ENCODE measurements at places on chromosomes 5 and 9. TPM values are rescaled to one million over a fixed set of nuclear protein-coding genes. Genes with fewer than 3 reads are reported as not detected.
A peak's percentile ranks its signal among the peaks of the same experiment; 100 is the strongest.

Gene IL17B
- total RNA-seq, result 4.0 TPM

Gene CDHR2
- 0.20 TPM for total RNA-seq

DNA sequence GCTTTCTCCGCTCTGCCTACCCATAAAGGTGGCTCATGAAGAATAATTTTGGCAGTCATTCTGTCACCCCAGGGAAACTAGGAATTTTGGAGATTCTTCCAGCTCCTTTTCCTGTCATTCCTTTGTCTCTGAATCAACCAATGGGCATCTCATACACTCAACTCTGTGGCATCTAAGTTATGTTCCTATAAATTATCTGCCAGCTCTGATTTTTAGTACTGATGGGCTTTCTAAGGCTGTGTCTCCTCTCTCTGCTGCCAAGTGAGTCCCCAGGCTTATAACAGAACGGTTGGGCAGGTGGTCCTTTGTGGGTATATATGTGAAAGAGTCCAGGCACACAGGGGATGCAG, 226.8 kb downstream of the NMUR2 start:
- no peak overlapping the region for H3K4me3 ChIP-seq
- H3K4me1 ChIP-seq, result no peaks in the 10 kb centered on the region
- no peak overlapping the region for H3K27ac ChIP-seq
- H3K36me3 ChIP-seq, result no peaks in the 10 kb centered on the region

DNA sequence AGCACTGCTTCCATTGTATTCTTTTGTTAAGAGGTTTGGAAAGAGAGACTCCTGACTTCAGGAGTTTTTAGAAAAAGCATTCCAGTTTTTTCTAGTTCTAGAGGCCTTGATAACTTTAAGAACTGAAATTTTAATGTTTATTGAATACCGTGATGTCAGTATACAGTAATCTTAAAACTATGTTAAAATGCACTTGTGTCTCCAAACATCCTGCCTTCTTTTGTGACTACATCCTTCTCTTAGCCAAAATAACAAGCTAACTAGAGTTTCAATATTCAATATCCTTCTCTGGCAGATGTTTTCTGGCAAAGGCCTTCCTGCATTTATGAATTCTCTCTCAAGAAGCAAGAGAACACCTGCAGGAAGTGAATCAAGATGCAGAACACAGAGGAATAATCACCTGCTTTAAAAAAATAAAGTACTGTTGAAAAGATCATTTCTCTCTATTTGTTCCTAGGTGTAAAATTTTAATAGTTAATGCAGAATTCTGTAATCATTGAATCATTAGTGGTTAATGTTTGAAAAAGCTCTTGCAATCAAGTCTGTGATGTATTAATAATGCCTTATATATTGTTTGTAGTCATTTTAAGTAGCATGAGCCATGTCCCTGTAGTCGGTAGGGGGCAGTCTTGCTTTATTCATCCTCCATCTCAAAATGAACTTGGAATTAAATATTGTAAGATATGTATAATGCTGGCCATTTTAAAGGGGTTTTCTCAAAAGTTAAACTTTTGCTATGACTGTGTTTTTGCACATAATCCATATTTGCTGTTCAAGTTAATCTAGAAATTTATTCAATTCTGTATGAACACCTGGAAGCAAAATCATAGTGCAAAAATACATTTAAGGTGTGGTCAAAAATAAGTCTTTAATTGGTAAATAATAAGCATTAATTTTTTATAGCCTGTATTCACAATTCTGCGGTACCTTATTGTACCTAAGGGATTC, 43.1 kb downstream of the NDFIP1 start:
- peaks cover 12% of the 10 kb centered on the region for H3K36me3 ChIP-seq

- peaks cover 66% of the 10 kb centered on the region for H3K4me1 ChIP-seq
- no peak overlapping the region for H3K4me3 ChIP-seq
- no peaks in the 10 kb centered on the region for H3K27me3 ChIP-seq
- no peak for DNase-seq
- peaks cover 14% of the 10 kb centered on the region for H3K36me3 ChIP-seq
Observed at GRCh38 chr5:6728011-6728794, 15.0 kb downstream of the TENT4A start.

DNA sequence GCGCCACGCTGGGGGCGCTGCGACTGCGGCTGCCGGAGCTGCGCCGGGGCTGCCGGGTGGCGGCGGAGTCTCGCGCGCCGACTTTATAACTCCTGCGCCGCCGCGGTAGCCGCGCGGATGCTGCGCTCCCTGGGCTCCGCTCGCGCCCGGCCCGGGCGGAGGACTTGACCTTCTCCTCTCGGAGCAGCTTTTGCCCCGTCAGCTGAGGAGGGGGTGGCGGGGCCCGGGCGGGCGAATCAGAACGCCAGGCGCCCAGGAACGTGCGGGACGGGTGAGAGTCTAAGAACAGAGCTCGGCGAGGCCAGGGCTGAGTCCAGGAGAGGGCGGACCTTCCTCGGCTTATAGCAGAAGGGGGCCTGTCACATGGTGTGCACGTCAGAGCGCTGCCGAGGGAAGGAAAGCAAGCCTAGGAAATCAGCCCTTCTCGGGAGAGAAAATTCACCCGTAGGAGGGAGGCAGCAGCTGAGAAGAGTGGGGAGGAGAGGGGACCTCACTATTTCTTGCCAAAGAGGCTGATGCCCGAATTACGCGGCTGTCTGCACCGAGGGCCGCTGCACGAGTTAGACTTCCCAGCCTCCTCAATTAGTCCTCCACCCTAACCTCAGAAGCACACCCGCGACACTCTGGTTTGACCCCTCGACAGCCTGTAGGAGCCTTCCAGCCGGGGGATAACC, at the start of gene FOXD1:
FOXD1 (minus strand) TSS at position 315 of the 674 bp plus-strand sequence. CDS start 415 bp downstream, outside the sequence.
- H3K4me1 ChIP-seq, result peaks cover 35% of the 10 kb centered on the region
- no peak for DNase-seq
- H3K27me3 ChIP-seq, result peaks cover 88% of the 10 kb centered on the region
- peak within 1 kb of the TSS; percentile 45 for H3K4me3 ChIP-seq
- no peak within 1 kb of the TSS for H3K27ac ChIP-seq
- H3K36me3 ChIP-seq, result no peaks in the 10 kb centered on the region

- no peak for DNase-seq
- H3K4me3 ChIP-seq, result peak overlapping the region; percentile 66
- H3K27ac ChIP-seq, result peak overlapping the region; percentile 96
- peaks cover 58% of the 10 kb centered on the region for H3K4me1 ChIP-seq
Observed at GRCh38 chr9:129176701-129177442, 1.2 kb downstream of the IER5L start.

All from spinal cord (tissue), 10 donors.